ENCODE measurements at places on chromosomes 3 and 15.

- no peak for DNase-seq
Measured at GRCh38 chr3:189685860-189686259, 54.7 kb downstream of the TP63 start.

DNA sequence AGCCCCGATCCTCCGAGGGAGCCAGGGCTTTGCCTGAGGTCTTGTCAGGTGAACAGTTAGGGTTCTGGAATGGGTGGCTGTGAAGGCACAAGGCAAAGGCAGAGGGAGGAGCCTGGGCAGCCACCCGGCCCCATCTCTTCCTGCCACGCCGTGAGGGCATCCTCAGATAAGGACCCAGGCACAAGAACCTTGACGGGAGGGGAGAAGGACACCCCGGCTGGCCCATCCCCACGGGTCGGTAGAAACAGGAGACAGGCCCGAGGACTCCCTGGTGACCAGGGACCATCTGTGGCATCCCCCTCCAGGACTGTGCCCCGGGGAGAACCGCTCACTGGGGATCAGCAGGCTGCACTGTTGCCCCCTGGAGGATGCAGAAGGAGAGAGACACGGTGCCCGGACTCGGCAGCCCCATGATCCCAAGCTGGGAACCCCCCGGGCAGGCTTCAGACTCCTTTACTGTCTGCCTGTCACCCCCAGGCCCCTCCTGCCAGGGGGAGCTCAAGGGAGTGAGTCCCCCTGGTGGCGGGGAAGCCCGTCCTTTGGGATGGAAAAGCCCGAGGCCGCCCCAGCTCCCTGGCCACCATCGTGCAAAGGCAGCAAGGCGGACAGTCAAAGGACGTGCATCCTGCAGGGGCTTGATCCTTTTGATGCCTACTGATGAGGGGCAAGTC, 12.3 kb upstream of the PCSK6 start:
- DNase-seq: peak; percentile 36

DNA sequence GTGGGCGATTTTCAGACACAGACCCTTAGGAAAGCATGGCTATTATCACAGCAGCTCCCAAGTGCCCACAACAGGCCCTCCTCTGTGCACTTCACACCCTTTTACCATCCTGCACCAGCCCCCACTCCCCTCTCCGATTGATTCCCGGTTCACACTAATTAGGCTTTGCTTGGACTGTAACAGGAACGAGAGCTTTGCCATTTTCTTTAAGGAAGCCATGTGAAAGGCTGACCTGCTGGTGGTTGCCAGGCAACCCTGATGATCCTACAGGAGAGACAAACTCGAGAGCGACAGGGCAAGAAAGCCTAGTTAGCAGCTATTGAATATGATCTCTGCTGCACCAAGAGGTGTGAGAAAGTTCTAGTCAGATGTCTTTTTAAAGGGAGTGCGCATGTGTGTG, 28.2 kb upstream of the DET1 start:
- DNase-seq: no peak

DNA sequence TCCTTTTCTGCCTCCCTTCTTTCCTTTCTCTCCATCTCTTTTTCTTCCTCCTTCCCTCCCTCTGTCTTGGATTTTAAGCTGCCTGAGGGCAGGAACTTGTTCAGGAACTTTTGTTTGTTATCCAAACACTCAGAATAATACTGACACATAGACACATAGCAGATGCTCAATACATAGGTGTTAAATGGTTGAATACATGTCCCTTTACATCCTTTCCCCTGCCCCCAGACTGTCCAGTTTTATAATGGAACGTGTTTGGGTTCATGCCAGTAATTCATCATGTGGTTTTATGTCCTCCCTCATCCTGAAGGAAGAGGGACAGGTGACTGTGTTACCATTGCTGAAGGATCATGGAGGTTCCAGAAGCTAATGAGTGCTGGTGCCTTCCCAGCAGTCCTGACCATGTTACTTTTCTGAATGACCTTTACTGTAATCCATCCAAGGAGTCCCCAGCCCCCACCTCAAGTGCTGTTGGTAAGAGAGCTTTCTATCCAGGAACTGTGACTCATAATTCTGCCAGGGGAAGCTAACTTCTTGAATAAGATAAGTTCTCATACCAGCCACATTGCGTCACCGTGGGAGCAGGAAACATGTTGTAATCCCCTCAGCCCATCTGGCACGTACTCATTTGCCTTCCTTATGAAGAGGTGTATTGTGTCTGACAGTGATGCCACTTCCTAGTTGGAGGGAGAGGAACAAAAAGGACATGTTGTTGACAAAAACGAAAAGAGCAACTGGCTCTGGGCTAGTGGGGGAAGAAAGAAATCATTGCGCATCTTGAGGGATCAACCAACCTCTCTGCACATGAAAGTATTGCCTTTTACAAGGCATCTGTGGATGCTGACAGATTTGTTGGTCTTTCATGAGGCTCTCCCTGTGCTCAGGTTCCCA, 52.4 kb downstream of the IL1RAP start:
- DNase-seq: peak; percentile 22

GRCh38 chr3:23738944-23739343, 66.8 kb upstream of the UBE2E1 start:
- DNase-seq: no peak

- DNase-seq: no peak
Measured at GRCh38 chr3:128606094-128606493, 44.5 kb downstream of the RPN1 start.

GRCh38 chr3:80701349-80701748, 933.6 kb upstream of the ROBO1 start:
- no peak for DNase-seq

- peak; percentile 72 for DNase-seq
Measured at GRCh38 chr3:114005481-114005880, 50.8 kb downstream of the CCDC191 start.

- peak; percentile 28 for DNase-seq
Measured at GRCh38 chr15:80778964-80779657, at the start of gene CEMIP. TSS of gene CEMIP (plus strand) at chr15:80779370. CDS start at chr15:80873880, 94,510 bp downstream.

- no peak for DNase-seq
Measured at GRCh38 chr3:123422457-123422856, 26.4 kb downstream of the ADCY5 start.

DNA sequence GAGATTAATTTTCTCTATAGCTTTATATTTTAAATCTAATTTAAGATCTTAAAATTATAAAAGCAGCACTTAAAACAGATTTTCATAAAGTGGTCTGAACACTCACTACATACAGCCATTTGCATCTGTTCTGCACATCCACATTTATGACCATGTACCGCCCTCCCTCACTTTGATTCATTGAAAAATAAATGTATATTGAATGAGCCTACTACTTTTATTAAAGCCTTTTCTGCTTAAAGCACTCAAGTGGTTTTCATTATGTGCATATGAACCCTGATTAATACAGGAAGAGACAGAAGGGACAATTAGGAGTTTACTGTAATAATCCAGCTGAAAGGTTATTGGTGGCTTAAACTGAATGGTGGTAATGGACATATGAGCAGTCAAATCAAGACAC, 129.4 kb downstream of the DLG1 start:
- no peak for DNase-seq

GRCh38 chr3:88364926-88365325, 215.2 kb downstream of the C3orf38 start:
- no peak for DNase-seq

DNA sequence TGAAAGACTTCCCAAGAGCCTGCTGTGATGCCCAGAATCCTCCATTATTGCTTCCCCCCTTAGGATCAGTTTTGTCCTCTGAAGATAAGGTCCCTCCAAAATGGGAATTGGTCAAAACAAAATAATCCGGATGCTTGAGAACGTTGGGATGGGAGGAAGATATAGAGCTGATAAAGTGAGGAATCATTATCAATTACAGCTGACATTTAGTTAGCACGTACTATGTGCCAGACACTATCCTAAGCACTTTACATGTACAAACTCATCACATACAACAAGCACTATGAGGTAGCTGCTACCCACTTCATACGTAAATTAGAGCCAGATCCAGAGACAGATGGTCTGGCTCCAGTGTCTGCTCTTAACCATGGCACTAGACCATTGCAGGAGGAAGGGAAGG, 6.6 kb upstream of the RPP25 start:
- no peak for DNase-seq

GRCh38 chr15:67065531-67066005, at the start of gene SMAD3:
TSS of gene SMAD3 (plus strand) at chr15:67065602. CDS start at chr15:67066155, 553 bp downstream.
- peak; percentile 85 for DNase-seq

- DNase-seq: no peak
Measured at GRCh38 chr3:66464512-66464894, 36.3 kb downstream of the LRIG1 start.

- peak; percentile 17 for DNase-seq
Measured at GRCh38 chr3:69370156-69370883, 15.6 kb downstream of the FRMD4B start.

DNA sequence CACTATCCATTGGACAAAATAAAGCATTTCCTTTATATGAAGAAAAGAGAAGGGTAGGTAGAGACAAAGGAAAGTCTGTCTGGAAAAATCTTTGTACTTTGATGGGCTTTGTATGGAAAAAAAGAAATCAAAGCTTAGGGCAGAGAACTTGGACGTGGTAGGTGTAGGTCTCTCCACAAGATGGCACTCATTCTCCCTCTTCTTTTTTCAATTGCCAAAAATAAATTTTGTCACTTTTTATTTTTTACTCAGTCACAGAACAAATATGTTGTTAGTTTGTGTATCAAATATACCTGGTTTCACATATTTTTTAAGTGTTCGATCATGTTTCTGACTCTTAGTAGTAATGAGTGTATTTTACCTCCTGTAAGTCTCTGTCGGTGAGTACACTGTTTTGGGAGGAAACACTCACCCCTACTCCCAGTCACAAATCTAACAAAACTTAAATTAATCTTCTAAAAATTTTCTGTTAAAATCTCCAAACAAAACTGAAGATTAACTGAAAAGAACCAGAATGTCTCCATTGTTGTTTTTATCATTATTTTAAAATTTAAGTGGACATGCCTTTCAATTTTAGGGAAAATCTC, 415.8 kb upstream of the GOLIM4 start:
- no peak for DNase-seq

DNA sequence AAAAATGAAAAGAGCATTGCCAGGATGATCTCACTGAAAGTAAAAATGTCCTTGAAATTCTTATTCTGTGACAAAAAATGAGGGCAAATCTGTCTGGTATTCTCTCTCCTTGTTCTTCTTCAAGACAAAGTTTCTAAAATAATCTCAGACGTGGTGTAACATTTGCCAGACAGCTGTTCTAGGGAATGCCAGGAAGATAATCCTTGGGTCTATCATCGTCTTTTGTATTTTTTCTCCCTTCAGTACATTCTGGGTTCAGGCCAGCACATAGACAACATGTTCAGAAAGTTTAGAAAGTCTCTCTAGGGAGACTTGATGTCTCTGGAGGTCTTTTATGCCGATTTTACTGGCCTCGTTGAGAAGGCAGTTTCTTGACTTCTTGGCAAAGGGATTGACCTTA, 121.2 kb upstream of the HES1 start:
- DNase-seq: no peak

GRCh38 chr3:124854009-124854408, 33.2 kb downstream of the ITGB5 start:
- no peak for DNase-seq

DNA sequence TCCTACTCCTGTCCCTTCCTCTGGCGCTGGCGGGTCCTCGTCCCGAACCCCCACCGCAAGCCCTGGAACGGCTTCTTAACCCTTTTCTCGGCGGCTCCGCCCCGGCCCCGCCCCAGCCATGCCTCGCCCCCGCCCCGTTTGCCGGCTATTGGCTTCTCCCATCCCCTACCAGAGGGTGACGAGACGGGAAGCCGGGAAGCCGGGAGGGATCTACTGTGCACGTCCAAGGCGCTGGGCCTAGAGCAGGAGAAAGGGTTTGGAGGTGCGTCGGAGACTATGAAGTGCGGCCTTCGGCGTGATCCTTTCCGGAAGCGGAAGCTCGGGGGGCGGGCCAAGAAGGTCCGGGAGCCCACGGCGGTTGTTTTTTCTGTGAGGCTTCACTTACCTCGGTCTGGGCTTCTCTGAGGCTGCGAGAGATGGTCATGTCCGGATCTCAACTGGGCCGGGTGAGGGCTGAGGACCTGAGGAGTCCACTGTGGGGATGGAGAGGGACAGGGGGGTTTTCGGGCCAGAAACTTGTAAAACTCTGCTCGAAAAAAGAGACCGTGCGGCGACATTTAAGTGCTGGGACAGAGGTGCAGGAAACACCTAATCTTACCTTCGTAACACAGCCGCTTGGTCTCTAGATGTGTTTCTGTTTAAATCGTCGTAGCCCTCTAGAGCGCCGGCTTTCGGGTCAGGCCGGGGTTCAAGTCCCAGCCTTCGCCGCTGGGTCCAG, 21.4 kb downstream of the ROPN1B start:
- peak; percentile 74 for DNase-seq

GRCh38 chr3:174110761-174111160, 713.2 kb downstream of the NLGN1 start:
- no peak for DNase-seq

DNA sequence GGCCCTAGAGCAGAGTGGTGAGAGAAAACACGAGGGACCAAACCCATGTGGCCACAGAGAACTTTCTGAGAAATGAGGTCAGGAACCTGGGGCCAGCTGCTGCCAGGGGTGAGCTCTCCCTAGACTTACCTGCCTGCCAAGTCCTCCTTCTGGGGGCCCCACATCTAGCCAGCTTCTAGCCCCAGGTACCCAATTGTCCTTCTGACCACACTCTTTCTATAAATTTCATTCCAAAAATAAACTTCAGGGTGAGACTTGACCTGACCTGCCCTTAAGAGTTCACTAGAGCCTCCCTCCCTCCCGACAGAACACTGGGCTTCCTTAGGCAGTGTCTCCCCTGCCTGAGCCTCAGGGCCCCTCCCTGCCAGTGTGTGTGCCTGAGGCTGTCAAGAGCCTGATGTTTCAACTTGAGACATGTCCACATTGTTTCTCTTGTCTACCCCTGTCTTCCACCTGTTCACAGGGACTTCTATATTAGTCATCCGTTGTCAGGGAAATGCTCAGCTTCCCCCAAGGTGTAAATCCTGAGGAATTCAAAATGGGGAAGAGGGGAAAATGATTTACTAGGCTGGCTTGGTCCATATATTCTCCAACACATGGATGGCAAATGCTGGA, 312.8 kb upstream of the TLE3 start:
- no peak for DNase-seq

DNA sequence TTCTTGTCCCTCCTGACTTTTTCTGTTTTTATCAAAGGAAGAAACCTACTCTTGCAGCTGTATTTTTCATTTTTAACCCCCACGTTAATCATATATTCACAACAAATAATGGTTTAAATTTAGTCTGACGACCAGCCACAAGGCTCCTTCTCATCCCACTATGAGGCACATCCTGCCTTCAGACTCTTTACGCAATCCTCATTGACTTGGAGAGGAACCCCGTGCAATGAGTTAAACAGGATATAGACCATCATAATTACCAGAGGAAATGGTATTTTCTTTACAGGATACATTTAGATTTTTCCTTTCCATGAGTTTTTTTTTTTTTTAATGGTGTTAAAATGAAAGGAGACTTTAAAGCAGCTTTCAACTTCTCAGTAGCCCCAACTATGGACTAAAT, 68.5 kb downstream of the WWTR1 start:
- no peak for DNase-seq

Data from CD4-positive, alpha-beta T cell treated with Interleukin-1 beta for 1 hour (primary cell).